ENCODE measurements at places on chromosomes 5 and 9.

GRCh38 chr5:35063414-35063813 lies 15.7 kb upstream of the AGXT2 start:
- no peak for DNase-seq

DNA sequence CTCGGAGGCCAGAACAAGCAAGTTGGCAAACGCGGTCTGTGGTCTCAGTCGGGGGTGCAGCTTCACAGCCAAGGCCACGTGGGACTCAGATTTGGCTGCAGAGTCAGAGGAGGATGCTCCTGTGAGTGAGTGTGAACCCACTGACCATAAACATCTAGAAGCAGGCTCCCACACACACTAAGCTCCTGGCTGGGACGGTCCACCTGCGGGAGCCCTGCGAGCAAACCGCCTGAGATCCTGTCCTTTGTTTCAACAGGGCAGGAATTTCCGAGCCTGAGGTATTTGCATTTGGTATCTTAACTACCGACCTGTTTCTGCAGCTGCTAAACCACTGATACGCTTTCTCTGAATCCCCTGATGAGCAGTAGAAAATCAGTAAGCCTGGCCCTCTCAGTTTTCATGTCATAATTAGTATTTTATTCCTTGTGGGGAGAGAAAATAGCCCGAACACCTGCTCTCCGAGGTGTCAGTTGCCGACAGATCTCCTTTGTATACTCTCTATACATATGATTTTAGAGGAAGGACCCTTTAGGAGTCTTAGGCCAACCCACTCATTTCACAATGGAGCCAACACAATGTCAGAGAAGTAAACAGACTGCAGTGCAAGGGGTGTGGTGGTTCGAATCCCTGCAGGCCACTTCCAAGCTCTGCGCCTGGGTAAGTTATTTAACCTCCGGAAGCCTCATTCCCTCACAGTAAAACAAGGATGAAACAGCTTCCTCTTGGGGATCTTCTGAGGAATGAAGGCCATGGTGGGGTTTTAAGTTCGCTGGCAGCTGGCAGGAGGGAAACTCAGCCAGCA lies 40.9 kb upstream of the PWWP2A start:
- DNase-seq = peak; percentile 21

DNA sequence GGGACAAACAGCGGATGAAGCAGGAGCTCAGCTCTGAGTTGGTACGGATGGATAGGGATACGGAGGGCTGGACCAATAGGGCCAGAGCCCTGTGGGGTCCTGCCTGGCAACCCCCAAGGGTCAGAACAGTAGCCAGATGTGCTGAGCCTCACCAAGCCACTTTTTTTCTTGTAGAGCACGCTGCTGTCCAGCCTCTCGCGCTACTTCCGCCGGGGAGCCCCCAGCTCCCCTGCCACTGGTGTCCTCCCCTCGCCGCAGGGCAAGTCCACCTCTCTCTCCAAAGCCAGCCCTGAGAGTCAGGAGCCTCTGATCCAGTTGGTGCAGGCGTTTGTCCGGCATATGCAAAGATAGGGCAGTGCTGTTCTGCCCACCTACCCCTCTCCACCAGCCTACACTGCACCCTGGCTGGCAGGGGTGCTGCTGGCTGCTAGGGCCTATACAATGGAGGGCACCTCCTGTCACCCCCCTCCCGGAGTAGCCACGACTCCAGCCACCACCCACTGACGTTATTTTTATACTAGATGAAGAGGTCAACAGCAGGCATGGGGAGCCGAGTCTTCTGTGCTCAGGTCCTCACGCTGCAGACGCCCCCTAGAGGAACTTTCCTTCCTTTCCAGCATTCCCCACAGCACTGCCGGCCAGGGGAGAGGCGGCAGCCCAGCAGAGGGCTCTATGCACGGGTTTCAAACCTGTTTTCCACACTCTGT lies 21.6 kb downstream of the SH3GLB2 start:
- peak; percentile 50 for DNase-seq

- DNase-seq = no peak
Observed at GRCh38 chr5:16659536-16659935, 42.7 kb upstream of the RETREG1 start.

DNA sequence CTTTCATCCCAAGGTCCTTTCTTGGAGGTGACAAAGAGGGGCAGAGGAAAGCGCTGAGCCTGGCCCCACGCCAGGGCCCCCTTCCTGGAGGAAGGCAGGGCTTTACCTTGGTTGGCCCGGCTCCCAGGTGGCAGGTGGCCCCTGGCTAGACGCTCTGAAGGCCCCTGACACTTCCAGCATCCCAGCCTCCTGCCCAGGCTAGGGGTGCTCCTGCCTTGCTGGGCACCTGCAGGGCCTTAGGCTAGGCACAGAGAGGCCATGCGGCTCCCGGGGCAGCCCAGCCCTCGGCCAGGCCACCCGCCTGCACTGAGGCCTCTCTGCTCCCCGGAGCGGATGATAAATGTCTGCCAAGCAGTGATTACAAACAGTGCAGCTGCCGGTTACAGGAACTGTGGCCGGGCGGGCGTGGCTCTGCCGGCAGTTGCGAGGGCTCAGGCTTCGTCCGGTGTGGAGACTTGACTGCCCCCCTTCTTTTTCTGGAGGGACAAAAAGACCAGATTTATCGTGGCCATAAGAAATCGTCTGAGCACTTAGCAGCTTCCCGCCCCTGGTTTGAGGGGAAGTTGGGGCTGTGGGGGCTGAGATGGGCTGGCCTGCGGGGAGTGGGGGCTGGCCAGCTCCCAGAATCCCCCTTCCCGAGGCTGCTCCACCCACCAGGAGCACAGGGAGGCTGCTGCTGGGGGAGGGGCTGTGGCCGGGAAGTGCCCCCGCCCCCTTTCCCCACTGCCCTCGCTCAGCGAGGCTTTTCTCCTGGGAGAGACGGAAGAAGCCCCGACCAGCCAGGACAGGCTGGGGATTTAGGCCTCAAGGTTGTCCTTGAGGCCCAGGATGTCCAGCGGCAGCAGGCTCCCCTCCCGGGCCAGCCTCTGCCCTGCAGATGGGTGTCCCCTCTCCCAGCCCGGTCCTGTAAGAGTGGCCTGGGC lies 31.6 kb upstream of the UBAC1 start:
- DNase-seq = peak; percentile 46

DNA sequence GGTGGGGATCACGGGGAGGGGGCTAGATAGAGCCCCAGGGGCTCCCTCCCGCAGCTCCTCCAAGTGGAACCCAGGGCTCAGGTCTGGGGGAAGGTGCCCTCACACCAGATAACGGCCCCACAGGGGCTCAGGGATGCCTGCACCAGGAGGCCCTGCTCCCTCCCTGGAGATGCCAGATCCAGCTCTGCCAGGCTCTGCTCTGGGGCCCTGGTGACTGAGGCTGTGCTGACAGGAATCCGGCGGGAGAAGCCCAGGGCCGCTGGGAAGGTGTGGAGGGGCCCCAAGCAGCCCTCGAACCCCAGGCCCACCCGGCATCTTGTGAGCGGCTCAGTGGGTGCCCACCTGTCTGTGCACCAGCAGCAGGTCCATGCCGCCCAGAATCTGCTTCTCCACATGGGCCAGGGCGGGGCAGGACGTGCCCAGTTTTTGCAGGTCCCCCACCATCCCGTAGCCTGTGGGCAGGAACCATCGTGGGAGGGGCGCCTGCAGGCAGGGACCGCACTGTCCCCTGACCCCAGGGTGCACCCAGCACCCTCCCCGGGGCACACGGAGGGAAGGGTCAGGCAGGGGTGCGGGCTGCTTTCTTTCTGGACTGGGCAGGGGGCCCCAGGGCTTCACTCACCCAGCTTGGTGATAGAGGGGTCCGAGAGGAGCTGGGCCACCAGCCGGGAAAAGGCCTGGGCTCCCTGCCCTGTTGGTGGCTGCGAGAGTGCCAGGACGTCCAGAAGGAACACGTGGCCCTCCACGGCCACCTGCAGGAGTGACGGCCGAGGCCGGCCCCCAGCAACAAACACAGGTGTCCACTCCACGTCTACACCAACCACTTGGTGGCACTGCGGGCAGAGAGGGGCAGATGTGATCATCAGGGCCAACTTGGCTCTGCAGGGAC lies 48.9 kb upstream of the NRARP start:
- no peak for DNase-seq

DNA sequence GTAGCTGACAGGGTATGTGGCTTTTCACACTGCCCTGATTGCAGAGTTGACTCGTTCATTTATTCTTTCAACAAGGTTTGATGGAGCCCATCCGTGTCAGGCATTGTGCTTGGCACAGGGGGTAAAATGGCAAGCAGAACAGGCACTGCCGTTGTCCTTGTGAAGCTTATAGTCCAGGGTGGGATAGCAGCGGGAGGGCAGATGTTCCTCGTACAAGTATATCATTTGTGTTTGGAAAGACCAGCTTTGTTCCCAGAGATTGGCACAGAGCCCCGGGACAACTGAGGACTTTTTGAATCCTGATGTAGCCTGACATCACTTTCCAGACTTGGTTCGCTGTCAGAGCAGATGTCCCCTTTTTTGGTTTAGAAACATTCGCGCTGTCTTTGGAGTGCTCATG lies 50.9 kb downstream of the MVB12B start:
- no peak for DNase-seq

DNA sequence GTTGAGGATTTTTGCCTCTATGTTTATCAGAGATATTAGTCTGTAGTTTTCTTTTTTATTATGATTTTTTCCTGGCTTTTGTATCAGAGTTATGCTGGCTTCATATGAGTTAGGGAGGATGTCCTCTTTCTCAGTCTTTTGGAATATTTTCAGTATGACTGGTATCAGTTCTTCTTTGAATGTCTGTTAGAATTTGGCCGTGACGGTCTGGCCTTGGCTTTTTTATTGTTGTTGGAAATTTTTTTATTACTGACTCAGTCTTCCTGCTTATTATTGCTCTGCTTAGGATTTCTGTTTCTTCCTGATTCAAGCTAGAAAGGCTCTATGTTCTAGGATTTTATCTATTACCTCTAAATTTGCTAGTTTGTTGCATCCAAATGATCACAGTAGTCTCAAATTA lies 421.9 kb downstream of the CDH10 start:
- DNase-seq = peak; percentile 6

DNA sequence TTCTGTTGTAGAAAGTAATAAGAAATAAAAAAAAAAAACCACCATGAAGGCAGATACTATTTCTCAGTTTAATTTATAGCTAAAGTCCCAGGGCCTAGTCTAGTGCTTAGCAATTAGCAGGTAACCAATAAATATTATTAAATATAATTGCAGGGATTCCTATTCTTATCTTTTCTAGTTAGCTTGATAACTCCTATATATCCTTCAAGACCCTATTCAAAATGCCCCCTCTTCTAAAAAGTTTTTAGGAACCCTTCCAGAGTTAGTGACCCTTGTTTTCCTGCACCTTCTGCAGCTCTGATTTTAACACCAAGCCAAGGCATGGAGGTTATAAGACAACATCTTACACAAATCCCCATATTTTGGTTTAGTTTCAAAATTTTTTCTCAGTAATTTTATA lies 24.6 kb upstream of the ALDH1B1 start:
- DNase-seq = no peak

- DNase-seq = no peak
Observed at GRCh38 chr9:96462541-96462940, 12.6 kb downstream of the HABP4 start.

- DNase-seq = no peak
Observed at GRCh38 chr9:33177086-33177485, 9.9 kb upstream of the B4GALT1 start.

- no peak for DNase-seq
Observed at GRCh38 chr9:18739641-18740318, 265.8 kb downstream of the ADAMTSL1 start.

GRCh38 chr5:110048491-110048890 lies 358.8 kb downstream of the MAN2A1 start:
- no peak for DNase-seq

DNA sequence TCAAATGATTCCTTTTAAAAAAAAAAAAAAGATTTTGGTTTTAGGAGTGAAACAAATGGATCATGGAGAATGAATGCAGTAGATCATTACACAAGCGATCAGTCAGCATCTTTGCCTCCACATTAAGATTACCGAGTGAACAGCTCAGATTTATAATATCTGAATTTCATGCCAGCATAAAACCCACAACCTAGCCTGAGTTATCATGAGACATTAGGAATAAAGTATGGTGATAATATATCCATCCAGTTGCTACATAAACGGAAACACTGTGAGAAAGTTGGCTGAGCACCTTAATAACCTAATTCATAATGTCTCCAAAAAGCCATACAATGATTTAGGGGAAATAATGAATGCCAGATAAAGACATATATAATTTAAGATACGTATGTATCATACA lies 553.1 kb upstream of the TUSC1 start:
- no peak for DNase-seq

GRCh38 chr5:5122776-5123175 lies 17.4 kb upstream of the ADAMTS16 start:
- DNase-seq = no peak

DNA sequence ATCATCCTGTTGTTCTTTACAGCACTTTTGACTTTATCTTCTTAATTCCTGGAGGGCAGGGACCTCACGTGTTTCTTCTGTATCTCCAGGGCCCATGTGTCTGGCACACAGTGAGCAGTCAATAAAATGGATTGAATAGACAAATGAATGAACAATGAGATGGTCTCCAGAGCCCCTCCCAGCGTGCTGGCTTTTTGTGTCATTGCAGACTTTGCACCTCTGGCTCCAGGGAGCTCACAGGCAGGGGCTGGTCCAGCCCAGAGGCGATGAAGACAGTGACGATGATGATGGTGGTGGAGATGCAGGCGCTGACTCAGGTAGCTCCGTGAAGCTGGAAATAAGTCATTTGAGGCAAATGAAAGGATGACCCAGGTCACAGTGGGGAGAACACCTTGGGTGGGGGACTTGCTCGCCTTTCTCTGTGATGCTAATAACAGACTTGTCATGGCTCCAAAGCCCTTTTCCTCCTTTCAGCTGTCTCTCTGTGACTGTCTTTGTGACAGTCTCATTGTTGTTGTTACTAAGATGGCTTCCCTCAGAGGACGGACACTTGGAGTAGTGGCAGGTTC lies 30.4 kb upstream of the FABP6 start:
- no peak for DNase-seq

DNA sequence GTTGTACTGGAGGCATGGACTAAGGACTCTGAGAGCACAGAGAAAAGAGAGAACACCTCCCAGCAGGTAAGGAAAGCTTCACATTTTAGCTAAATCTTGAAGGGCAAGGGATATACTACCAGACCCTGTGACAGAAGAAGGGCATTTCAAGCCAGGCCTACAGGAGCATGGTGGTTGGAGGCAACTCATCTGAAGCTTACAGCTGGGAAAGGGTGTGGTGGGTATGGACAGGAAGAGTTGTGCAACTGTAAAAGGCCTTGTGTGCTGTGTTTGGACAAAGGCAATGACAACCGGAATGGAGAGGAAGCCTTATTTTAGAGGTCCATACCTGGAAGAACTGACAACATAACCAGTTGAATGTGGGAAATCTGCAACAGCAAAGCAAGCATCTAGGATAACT lies 31.2 kb downstream of the NIPSNAP3B start:
- no peak for DNase-seq
